Spinal cord (tissue), 10 donors: ENCODE measurements at places on chromosomes 4 and X. TPM values are rescaled to one million over a fixed set of nuclear protein-coding genes. Genes with fewer than 3 reads are reported as not detected.

- peak; percentile 86 for DNase-seq
Measured at GRCh38 chr4:7960790-7961655, 21.4 kb upstream of the AFAP1 start.

DNA sequence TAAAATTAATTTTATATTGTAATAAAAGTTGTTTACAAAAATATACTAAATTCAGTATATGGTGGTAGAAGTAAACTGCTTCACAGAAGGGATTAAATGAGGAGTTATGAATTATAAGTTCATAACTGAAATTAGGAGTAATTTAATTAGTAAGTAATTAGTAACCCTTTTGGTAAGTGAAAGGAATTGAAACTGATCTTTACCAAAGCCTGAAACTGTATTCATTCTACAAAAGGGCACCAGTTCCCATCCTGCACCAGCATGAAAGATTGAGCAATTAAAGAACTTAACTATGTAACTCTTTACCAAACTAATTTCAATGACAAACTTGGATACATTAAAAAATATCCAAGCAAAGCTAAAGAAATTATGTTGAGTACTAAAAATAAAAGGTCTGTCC is 8.2 kb downstream of the MED14 start:
- no peak for DNase-seq

DNA sequence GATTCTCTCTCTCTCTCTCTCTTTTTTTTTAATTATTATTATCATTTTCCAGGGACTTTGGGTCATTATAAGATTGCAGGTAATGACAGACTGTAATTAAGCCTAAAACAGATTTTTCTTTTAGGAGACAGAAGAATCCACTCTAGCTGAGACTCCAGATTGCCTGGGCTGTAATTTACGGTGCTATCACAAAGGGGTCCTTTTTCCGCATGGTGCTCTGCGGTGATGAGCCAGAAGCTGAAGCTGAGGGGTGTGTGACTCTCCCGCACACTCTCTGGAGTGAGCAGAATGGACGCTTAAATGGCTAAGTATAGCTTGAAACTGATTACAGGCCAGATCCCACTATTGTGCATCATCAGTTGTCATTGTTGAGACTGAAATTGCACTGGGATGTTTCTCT is 50.0 kb downstream of the LGI2 start:
- DNase-seq = no peak

DNA sequence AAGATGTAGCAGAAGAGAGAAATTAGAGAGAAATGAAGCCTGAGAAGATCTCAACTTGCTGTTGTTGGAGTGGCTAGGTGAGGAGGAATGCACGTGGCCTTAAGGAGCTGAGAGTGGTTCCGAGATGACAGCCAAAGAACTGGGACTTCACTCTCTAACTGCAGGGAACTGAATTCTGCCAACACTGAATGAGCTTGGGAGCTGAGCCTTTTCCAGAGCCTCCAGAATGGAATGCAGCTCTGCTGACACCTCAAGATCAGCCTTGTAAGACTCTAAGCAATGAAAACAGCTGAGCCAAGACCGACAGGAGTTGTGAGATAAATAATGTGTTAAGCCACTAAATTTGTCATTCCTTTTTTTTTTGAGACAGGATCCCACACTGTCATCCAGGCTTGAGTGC is 73.0 kb downstream of the TLL1 start:
- DNase-seq = no peak

DNA sequence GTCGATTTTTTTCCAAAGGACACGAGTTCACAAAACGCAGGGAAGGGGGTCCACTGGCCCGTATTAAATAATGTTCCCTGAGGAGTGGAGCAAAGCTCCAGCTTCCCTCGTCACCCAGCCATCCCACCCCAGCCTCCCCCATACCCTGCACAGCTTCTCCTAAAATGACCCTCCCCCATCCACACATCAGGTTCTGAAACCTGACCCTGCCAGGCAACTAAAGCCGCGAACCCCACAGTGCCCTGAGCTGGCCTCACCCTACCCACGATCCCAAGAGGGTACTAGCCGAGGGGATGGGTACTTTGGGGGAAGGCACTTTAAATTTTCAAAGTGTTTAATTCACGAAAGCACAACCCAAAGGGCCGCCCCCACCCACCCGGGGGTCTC is 634 bp downstream of the APOO start:
- no peak for DNase-seq

DNA sequence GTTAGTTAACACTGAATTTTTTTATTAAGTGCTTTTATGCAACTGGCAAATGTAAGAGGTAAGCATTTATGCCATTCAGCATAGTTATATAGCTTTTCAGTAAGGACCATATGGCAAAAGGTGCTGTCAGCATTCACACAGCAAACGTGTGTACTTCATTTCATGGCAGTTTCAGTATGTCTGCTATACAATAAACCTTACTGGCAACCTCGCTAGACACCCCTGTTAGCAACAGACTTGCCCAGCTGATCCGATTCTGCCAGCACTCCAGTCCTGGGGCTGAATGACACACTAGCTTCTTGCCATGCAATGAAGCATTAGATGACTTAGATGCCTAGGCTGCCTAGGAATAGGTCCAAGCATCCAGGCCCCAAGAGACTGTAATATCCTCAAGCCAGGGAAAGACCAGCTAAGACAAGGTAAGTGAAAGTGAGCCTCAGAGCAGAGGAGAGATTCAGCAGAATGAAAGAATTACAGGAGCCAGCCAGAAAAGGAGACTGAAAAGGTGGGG is 47.3 kb upstream of the DOCK11 start:
- DNase-seq = no peak

DNA sequence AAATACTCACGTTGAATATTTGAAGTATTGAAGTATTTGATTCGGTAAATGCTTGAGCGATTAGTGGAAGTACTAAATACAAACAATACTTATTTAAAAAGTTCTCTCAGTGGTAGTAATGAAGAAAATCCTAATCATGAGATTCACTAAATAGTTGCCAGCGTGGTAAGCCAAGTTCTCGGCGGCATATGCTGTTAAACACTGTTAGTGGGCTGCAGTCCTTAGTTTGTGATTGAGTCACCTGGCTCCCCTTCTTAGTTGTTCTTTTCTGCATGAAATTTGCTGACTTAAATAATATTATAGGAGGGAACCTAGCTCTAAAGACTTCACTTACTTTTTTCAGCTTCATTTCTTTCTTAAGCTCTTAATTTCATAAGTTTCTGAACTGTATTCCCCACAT is 51.4 kb downstream of the STIM2 start:
- DNase-seq = no peak

GRCh38 chrX:119206203-119206602 is 29.9 kb upstream of the PGRMC1 start:
- DNase-seq = no peak

DNA sequence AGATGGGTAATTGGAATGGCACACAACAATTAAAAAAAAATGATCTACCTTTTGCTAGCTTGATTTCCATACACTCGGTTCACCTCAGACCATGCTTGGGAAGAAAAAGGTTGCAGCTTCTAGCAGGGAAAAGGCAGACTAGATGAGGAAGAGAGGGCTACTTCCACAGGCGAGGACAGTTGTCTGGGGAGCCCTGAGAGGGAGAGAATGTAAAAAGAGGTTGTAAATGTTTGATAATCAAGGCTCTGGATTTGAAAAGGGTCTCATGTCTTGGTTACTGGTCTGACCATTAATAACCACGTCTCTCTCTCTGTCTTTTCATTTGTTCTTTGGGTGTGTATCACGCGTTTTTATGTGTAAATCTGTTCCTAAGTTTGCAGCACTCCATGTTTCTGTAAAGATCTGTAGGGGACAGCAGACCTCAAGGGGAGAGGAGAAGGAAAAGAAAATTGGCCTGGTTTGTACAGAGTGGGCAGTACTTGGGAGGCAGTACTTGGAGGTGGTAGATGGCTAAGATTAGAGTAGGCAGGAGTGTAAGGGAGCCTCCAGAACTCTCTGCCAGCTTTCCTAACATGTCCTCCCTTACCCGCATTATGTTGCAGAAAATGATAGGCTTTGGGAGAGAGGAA is 750 bp downstream of the ARMCX5 start:
- peak; percentile 9 for DNase-seq

- DNase-seq = no peak
Measured at GRCh38 chr4:143437937-143438336, 75.6 kb upstream of the SMARCA5 start.

- DNase-seq = no peak
Measured at GRCh38 chr4:163595580-163595979, 101.1 kb downstream of the TMA16 start.

- no peak for DNase-seq
Measured at GRCh38 chr4:168857546-168858314, 152.3 kb downstream of the CBR4 start.

DNA sequence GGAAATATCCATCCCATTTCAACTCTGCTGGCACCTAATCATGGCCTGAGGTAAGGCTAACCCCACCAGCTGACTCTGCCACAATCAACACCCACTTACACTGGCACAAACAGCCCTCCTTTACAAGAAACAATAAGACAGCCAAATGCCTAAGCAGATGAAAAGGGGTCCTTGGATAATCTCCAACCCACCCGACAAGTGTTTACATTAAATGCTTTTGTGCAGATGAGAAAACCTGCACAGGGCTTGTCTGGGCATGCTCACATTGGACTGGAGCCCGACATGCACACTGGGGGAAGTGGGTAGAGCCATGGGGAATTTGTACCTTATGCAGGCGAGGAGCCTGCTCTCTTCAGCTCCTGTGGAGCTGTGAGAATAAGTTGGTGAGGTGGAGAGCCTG is 138.9 kb upstream of the ITM2A start:
- no peak for DNase-seq

DNA sequence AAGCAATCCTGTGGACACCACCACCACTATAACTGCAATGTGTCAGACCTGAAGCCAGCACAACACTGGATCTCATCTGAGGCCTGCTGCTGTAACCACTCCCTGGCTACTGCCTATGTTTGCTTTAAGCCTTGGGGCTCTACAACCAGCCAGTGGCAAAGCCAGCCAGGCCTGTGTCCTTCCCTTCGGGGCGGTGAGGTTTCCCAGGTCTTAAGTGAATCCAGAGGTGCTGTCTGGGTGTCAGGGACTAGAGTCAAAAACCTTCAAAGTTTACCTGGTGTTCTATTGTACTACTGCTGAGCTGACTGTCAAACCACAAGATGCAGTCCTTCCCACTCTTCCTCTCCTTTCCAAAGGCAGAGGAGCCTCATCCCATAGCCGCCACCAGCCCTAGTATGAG is 750.5 kb downstream of the FAM133A start:
- no peak for DNase-seq

GRCh38 chr4:109111031-109111430 is 191.4 kb downstream of the COL25A1 start:
- no peak for DNase-seq

- no peak for DNase-seq
Measured at GRCh38 chrX:75648803-75649588, 126.2 kb upstream of the ZDHHC15 start.

GRCh38 chr4:27096142-27096824 is 235.6 kb downstream of the STIM2 start:
- DNase-seq = no peak

GRCh38 chr4:53366301-53366716 is 448 bp upstream of the SCFD2 start:
- no peak for DNase-seq

GRCh38 chrX:69951753-69952152 is 98.0 kb downstream of the AWAT2 start:
- no peak for DNase-seq

- DNase-seq = no peak
Measured at GRCh38 chr4:2443061-2443730, 24.4 kb downstream of the CFAP99 start.

DNA sequence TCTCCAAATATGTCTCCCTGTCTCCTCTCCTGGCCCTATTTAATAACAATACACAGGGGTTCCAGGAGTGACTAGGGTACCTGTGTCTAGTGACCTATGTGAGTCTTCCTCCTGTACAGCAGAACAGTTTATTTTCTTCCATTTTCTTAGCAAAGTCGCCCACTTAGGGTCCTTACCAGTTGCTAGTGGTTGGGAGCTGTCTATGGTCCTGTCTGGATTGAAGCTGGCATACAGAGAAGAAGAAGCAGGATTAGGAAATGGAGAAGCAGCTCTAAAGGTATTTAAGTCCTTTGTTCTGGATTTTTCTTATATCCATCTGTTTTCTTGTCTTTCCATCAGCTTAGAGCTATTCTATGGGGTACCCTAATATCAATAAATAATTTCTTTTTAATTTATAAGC is 587.1 kb upstream of the CPEB2 start:
- DNase-seq = no peak

DNA sequence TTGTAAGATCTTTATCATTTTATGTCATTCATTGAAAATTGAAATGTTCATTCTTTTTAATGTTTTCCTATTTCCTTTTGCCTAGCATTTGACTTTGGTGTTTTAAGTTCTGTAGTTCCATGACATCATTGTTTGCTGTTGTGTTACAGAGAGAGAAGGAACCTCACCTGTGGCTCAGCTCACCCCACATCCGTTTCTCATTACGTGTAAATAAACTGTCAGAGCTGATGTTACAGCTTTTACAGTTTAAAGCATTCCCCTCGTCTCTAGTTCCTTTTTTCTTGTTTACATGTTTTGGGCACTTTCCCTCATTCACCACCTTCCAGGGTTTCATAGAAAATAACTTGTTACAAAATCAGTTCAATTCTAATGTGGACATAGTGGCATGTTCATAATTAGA is 137.2 kb downstream of the FNIP2 start:
- DNase-seq = no peak

GRCh38 chr4:165627548-165627947 is 245.5 kb upstream of the TLL1 start:
- no peak for DNase-seq

GRCh38 chrX:41389311-41389888 is 55.4 kb downstream of the DDX3X start:
- no peak for DNase-seq

- DNase-seq = no peak
Measured at GRCh38 chrX:40773809-40774208, 38.5 kb upstream of the MED14 start.

- DNase-seq = no peak
Measured at GRCh38 chr4:113122066-113122465, 72.6 kb downstream of the ANK2 start.

GRCh38 chr4:40557736-40558135 is 71.9 kb downstream of the RBM47 start:
- no peak for DNase-seq

- DNase-seq = peak; percentile 18
Measured at GRCh38 chrX:81957900-81958545, 756.1 kb downstream of the SH3BGRL start.

Gene RS1
- 0.06 TPM for total RNA-seq

Gene SLC34A2
- total RNA-seq = 0.20 TPM

Gene STPG2
- total RNA-seq = 0.94 TPM

Gene CLTRN
- 2.0 TPM for total RNA-seq

Gene USP26
- total RNA-seq = not detected

Gene CT47B1
- not detected for total RNA-seq

Gene PDCL2
- total RNA-seq = not detected

Gene SLC9A7
- total RNA-seq = 15.4 TPM

Gene ABCD1
- 4.1 TPM for total RNA-seq

Gene HTR2C
- total RNA-seq = 47.4 TPM

Gene ANKRD50
- 74.5 TPM for total RNA-seq

Gene PAGE4
- not detected for total RNA-seq

Gene TCEAL9
- 63.8 TPM for total RNA-seq

Gene HHIP
- 11.5 TPM for total RNA-seq

Gene SYTL4
- total RNA-seq = 33.7 TPM

Gene SYN1
- 10.1 TPM for total RNA-seq

Gene PROM1
- total RNA-seq = 18.8 TPM

Gene TSC22D3
- total RNA-seq = 150 TPM
